Activated T-helper 1 cell treated with Interleukin-2 at 50 U/mL for 16 hours (primary cell): ENCODE measurements at places on chromosomes 3 and 15.

- no peak for DNase-seq
These were observed 34.2 kb upstream of the GALNT15 start for GRCh38 chr3:16140116-16140893.

GRCh38 chr3:17481116-17481515 is 261.3 kb downstream of the TBC1D5 start:
- no peak for DNase-seq

DNA sequence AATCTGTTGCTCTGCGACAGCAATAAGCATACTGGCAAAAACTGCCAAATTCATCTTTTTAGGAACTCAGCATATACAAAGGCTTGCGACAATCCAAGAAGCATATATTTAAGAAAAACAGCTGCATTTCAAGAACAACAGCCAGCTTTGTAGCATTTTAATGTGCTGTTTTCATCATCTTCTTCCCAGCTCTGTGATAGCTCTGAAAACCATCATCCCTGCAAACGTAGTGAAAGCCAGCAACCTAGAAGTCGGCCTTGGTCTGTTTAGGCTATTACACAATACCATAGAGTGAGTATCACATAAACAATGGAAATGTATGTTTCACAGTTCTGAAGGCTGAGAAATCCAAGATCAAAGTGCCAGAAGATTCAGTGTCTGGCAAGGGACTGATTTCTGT is 187.5 kb downstream of the NAALADL2 start:
- DNase-seq, result no peak

GRCh38 chr3:40179016-40179415 is 130.5 kb upstream of the EIF1B start:
- DNase-seq, result no peak

GRCh38 chr15:96553006-96553405 is 222.5 kb downstream of the NR2F2 start:
- DNase-seq, result no peak

- DNase-seq, result no peak
These were observed 75.6 kb downstream of the FBXL22 start for GRCh38 chr15:63672775-63673174.

DNA sequence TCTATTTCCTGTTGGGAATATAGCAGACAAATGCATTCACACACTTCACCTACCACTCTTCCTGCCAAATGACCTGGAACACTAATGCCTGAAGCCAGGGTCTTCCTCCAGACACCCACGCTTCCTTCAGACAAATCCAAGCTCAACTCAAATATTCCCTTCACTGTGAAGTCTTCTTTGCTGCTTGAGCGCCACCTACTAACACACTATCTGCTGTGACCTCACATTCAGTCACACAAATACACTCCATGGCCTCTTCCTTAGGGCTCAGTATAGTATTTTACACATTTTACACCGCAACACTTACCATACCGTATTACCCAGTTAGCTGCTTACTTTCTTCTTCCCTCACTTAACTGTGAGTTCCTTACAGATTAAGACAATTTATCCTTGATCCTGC is 149.4 kb downstream of the SHOX2 start:
- DNase-seq, result no peak

GRCh38 chr3:62604751-62605351 is 231.5 kb upstream of the FEZF2 start:
- DNase-seq, result no peak

GRCh38 chr3:148221303-148221702 is 476.4 kb upstream of the AGTR1 start:
- no peak for DNase-seq

- DNase-seq, result no peak
These were observed 68.0 kb upstream of the RBMS3 start for GRCh38 chr3:29212789-29213433.

- DNase-seq, result no peak
These were observed 26.8 kb downstream of the SLC6A6 start for GRCh38 chr3:14429237-14429636.

GRCh38 chr3:122886946-122887345 is 92.1 kb downstream of the SLC49A4 start:
- no peak for DNase-seq

DNA sequence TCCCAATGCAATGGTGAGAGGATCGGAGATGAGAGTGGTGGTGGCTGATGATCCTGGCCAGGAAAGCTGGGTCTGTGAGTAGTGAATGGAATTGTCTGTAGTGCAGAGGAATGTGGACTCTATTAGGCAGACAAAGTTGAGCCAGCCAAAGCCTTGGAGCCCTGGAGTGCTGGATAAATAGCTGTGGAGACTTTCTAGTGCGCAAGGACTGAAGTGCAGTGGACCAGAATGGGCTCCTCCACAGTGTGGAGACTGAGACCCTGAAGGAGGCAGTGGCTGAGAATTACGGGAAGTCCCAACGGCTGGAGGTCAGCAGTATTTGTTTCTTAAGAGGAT is 874 bp downstream of the ZNF662 start:
- no peak for DNase-seq

GRCh38 chr3:3628676-3629328 is 170.4 kb upstream of the LRRN1 start:
- DNase-seq, result no peak

- no peak for DNase-seq
These were observed 2.7 kb downstream of the P3H2 start for GRCh38 chr3:190117981-190118380.

DNA sequence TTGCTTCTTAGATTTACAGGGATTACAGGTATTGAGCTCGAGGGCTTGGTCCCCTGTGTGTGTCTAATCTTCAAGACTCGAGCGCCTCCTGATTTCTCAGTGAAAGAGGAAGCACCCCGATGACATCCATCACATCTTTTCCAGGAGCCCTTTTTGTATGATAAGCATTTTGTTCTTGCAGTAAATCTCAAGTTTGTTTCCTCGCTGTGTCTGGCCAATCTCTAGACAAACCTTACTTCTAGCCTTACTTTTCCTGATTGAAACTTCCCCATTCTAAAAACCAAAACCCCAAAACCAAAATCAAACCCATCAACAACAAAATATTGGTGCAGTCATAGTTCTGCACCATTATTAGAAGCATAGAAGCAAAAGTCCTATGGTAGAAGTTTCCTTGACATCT is 286.0 kb downstream of the NFKBIZ start:
- no peak for DNase-seq

- no peak for DNase-seq
These were observed 174.8 kb downstream of the POLR2M start for GRCh38 chr15:57881361-57881760.

GRCh38 chr15:65363766-65364165 is 14.0 kb downstream of the IGDCC3 start:
- DNase-seq, result no peak

- DNase-seq, result no peak
These were observed 51.7 kb upstream of the CAPN7 start for GRCh38 chr3:15154326-15154725.

GRCh38 chr15:38059665-38060064 is 125.2 kb downstream of the TMCO5A start:
- DNase-seq, result no peak

DNA sequence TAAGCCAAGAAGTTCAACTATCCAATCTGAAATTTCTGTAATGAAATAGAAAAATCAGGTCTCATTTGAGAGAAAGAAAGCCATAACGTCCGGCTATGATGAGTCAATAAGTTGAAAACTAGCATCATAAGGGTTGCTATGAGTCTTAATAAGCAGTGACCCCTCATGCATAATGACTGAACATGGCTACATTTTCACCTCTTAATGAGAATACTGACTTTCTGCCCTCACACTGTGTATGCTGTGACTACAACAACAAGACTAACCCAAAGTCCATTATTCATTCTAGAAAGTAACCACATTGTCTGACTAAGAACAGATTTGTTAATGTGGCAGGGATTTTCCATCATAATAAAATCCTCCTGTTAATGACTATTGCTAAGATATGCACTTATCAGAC is 884.0 kb upstream of the CADM2 start:
- no peak for DNase-seq

GRCh38 chr3:147930232-147930807 is 521.2 kb downstream of the ZIC1 start:
- DNase-seq, result no peak

DNA sequence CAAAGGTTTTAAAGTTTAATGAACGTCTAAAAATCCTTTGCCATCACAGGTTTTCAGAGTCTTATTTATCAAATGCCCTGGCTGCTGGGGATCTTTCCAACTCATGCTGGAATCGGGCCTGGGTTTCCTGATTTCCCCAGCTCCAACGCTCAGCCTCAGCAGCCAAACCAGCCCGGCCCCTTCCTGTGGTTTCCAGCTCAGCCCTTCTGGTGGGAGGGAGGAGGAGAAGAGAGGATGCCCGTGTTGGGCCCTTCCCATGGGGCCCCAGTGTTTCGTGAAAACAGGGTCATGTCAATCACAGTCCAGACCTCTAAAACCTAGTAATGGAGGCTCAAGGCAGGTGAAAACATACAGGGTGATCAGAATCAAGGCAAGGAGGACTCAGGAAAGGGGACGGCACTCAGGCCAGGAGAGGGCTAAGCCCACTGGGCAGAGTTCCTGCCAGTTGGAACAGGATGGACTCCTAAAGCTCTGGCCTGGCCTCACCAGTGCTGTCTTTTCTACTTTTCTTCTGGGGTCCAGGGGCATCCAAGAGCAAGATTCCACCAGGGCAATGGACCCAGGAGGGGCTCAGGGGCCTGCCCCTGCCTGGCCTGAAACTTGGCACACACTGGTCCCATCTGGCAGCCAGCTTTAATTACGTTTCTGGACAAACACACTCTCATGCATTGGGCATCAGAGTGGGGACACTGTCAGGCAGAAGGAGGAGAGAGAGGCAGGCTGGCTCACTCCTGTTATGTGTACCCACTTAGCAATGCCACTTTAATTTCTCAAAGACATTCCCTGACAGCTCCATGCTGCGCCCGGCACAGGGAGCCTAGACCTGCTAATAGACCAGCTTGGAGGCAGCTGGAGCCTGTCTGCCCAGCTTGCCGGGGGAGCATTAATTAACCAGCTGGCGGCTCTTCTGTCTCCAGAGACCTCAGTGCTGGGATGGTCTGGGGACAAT is 194.6 kb downstream of the FAM43A start:
- DNase-seq, result no peak

DNA sequence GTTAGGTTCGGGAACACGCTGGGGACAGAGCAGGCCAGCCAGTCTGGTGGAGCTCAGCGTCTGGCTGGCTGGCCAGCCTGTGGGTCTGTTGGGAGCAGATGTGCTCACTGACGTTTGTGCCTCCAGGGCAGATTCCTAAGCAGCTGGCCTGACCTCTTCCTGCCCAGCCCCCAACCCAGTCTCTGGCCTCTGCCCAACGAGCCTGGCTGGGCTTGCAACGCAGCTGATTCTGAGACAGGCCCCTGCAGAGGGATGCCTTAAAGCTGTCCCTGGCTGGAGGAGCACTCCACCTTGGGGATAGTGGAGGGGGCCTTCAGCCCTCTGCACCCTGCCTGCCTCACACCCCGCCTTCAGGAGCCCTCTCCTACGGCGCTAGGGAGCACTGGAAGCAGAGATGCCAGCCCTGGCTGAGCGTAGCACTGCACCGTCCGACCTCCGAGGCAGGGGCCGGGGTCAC is 46.0 kb downstream of the KLF13 start:
- no peak for DNase-seq

DNA sequence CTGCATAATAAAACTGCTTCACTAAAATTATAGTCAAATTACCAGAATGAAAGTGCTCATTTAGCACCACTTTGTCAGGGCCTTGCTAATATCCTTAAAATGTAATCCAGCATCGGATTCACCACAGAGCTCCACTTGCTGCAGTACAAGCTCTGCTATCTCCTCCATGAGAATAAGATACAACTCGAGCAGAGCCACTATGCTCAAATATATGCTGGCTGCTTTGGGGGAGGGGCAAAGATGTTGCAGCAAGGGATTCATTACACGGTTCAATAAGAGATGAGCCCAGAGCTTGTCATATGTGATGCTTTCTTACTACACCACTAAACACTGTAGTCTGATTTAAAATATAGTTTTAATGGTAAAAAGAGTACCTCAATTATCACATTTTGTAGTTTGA is 72.2 kb downstream of the DLG1 start:
- no peak for DNase-seq

- DNase-seq, result no peak
These were observed 19.6 kb upstream of the CHRNB4 start for GRCh38 chr15:78660584-78660983.

GRCh38 chr3:9330166-9330703 is 32.6 kb upstream of the THUMPD3 start:
- DNase-seq, result no peak

DNA sequence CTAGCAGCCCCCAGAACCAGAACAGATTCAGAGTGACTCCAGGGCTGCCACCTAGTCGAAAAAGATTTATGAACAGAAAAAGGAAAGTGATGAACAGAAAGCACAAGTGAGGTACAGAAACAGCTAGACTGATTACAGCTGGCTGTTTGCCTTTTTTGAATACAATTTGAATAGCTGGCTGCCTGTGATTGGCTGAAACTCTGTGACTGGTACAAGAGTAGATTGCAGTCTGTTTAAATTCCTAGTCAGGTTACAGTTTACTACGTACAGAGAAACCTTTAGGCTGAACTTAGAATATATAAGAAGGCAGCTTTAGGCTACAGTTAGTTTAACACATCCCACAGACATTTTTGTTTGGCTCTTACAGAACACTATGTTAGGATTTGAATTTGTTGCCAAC is 10.0 kb downstream of the CCDC13 start:
- DNase-seq, result no peak

DNA sequence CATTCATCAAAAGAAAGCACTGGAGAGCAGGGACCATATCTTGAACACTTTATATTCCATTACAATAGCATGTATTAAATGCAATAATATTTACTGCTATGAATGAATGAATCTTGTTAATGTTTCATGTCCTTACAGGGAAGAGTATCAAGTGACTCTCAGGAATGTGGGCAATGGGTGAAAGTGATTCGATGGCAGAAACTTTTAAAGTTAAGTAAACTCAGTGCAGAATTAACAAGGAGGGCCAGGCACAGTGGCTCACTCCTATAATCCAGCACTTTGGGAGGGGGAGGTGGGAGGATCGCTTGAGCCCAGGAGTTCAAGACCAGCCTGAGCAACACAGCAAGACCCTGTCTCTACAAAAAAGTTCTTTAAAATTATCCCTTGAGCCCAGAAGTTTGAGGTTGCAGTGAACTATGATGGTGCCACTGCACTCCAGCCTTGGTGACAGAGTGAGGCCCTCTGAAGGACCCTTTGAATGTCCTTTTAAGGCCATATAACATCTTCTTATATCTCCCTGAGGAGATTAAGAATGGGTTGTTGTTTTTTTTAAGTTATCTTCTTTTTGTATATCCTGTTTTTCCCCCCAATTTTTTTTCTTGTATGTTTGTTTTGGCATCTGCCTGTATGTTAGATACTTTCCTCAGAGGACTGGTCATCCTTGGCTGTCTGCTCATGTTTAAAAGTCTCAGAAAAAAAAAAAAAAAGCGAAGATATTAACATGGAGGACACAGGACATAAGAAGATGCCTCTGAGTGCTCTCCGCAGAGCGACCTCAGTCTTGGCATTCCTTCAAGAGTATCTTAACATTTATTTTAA is 9.6 kb upstream of the FSIP1 start:
- no peak for DNase-seq

- DNase-seq, result no peak
These were observed 200.0 kb upstream of the CFAP20DC start for GRCh38 chr3:59249698-59250361.
